ENCODE measurements at places on chromosomes 3 and 15.
A peak's percentile ranks its signal among the peaks of the same experiment; 100 is the strongest.

DNA sequence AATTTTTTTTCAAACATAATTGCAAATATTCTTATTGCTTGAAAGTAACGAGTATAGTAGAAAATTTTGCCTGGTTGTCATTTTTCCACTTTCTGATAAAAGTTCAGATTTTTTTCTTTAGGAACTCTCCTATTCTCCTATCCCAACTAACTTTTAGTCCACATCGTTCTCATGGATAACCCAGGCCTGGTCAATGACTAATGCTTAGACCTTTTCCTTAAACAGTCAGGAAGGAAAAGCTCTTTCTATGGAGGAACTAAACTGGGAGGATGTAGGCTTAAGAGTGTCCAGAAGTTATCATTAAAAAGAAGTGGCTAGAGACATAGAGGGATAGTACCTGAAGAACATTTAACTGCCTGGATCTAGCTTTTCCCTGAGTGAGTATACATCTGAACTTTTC, 26.7 kb downstream of the CIP2A start:
- DNase-seq, result no peak

DNA sequence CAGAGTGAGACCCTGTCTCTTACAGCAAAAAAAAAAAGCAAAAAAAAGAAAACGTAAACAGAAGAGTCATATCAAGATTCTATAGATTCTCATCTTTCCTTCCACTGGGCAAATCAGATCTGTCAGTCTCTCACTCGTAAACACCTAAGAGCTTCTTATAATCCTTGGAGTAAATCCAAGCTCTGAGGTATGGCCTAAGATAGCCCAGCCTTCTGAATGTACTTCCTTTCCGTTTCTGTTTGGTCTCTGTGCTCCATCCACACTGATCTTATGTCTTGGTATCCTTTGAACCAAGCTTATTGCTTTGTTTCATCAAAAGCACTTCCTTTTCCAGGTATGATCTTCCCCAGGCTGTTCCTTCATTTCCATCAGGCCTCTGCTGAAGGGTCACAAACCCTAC, 137.8 kb downstream of the CADPS start:
- no peak for DNase-seq

- DNase-seq, result peak; percentile 6
Observed at GRCh38 chr15:76904461-76905012, 603 bp downstream of the SCAPER start.

GRCh38 chr3:98732286-98733052, 30.7 kb upstream of the ST3GAL6 start:
- no peak for DNase-seq

DNA sequence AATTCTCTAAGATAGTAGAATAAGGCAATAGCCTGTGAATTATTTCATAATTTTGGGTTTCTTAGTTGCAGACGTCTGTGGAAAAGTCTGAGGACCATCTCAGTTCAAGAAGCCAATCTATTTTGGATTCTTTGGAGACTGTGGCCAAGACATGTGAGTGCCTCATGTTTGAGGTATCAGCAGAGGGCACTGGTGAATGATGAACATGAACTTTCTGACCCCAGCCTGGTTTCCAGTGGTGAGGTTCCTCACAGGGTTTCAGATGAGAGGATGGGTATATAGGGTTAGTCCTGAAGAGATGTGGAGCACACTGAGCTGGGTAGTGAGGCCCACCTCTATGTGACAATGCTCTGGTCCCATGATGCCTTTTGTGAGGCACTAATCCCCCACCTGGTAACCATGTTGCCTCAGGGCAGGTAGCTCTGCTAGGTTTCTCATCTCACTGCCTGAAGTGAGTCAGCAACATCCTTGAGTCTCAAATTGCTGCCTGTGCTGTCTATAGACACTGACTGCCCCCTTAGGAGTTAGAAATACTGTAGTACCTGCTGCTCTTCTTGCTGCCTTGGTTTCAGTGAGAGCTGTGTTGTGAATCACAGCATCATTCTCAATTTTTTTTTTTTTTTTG, 32.3 kb downstream of the C3orf62 start:
- no peak for DNase-seq

GRCh38 chr15:58179741-58180381, 41.7 kb downstream of the AQP9 start:
- DNase-seq, result no peak

- no peak for DNase-seq
Observed at GRCh38 chr15:36914960-36915808, 185.2 kb downstream of the MEIS2 start.

- no peak for DNase-seq
Observed at GRCh38 chr15:88028024-88028423, 228.5 kb downstream of the NTRK3 start.

- peak; percentile 49 for DNase-seq
Observed at GRCh38 chr3:128426128-128426921, 40.4 kb downstream of the DNAJB8 start.

- no peak for DNase-seq
Observed at GRCh38 chr3:106341087-106341486, 472.3 kb upstream of the CBLB start.

Data from activated CD4-positive, alpha-beta T cell treated with anti-CD3 and anti-CD28 coated beads, Interleukin-2, amount 50 U/mL, for 1 hour (primary cell).